ENCODE measurements at places on chromosomes 1 and 21. TPM values are rescaled to one million over a fixed set of nuclear protein-coding genes. Genes with fewer than 3 reads are reported as not detected.
A peak's percentile ranks its signal among the peaks of the same experiment; 100 is the strongest.

DNA sequence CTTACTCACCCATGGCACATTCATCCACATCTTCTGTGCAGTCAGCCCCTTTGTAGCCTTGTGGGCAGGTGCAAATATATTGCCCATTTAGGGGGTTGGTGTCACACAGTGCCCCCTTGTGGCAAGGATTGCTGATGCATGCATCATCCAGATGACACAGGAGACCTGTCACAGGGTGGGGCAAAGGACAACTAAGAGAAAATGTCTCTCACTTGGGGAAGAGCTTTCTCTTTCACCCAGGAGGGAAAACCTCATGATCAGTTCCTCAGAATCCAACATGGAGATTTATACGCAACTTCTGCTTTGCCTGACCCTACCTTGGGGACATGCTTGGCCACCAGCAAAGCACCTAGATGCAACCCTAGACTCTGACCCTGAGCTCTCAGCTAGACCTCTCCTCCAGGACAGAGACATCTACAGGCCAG is 71.8 kb upstream of the ADAM30 start:
- DNase-seq: no peak

The HOOK1 gene
- polyA plus RNA-seq: 30.6 TPM

GRCh38 chr1:246699095-246699735 is 25.0 kb upstream of the SCCPDH start:
- DNase-seq: peak; percentile 74

The DNAJC6 gene
- 4.1 TPM for polyA plus RNA-seq

DNA sequence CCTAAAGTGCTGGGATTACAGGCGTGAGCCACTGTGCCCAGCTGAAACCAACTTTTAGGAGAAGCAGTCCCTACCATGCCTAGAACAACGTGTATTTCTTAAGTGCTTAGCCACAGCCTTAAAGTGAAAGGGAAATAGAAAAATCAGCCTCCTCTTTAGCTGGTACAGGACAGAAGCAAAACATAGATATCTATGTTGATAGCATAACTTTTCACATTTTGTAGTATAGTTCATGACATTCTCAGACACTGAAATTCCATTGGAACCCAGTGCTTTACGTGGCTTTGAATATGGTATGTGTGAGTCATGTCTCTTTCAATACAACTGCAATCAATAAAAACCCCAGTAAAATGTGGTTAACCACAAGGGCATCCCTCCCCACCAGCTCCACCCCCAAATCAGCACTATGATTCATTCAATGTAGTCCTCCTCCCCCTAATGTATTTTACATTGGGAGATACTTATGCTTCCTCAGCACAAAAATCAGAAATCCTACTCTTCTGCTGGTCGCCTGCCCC is 32.1 kb downstream of the TGFB2 start:
- no peak for DNase-seq

The ABCG1 gene
- 6.7 TPM for polyA plus RNA-seq

- no peak for DNase-seq
These were observed 129.9 kb downstream of the ZNF281 start for GRCh38 chr1:200279810-200280411.

- DNase-seq: no peak
These were observed 68.8 kb upstream of the BMP8A start for GRCh38 chr1:39422614-39423013.

DNA sequence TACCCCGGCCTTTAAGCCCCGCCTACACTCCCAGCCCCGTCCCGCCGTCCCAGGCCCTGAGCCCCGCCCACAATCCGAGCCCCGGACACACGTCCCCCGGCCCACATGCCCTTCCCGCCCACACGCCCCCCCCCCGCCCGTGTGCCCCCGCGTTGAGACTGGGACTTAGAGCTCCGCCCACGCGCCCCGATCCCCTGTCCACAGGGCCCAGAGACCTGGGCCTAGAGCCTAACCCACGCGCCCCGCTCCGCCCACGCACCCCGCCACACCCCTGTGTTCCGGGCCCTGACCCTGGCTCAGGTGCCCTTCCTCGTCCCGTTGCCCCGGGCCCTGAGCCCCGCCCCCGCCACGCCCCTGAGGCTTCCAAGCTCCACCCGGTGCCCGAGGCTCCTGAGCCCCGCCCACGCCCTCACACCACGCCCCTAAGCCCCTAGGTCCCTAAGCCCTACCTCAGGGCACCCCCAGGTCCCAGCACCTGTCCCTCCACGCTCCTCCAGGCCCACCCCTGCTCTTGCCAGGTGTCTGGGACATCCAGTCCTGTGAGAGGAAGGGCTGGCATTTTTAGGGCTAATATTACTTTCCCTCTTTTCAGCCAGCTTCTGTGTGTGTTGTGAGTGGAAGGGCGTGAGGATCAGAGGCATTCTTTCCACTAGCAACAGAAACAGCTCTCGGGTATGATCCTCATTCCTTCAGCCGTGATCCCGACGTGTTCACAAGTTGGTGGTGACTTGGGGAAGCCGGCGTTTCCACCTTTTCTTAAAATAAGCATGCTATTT is 552 bp upstream of the GPR157 start:
- peak; percentile 76 for DNase-seq

- DNase-seq: no peak
These were observed 116.2 kb downstream of the HMCN1 start for GRCh38 chr1:185850366-185850765.

The FAM151A gene
- polyA plus RNA-seq: 0.46 TPM

- DNase-seq: no peak
These were observed 1.7 kb downstream of the CC2D1B start for GRCh38 chr1:52364235-52364839.

DNA sequence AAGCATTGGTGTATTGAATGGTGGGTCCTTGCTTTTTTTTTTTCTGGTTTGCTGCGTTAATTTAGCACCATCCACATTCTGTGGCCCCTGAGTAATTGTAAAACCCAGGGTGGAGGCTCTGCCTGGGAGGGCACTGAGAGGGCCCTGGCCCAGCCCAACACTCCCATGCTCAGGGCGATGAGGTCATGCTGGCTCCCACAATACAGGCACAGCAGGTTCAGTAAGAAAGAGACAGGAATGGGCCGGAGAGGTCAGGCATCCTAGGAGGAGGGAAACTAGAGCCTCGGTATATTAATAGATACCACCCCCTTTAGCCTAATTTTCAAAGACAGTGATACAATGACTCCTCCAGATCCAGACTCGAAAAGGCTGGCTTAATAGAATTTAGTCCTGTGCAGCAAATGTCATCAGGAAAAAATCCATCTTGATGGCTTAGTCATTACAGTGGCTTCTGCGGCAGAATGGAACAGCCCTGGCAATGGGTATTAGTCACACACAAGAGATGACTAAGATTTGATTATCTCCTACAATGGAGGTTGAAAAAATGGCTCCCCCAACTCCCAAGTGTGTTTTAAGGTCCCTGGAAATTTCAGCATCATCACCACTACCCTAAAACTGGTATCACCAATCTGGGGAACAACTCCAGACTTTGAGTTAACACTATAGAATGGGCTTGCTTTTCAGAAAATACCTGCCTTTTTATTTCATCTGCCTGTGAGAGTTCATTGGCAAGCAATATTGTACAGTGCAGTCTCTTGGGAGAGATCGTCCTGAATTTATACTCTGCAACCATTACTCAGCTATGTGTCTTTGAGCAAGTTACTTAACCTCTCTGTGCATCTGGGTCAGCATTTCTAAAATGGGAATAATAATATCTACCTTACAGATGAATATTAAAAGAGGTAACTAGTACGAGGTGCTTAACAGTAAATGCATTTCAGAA is 43.9 kb upstream of the LYST start:
- no peak for DNase-seq

DNA sequence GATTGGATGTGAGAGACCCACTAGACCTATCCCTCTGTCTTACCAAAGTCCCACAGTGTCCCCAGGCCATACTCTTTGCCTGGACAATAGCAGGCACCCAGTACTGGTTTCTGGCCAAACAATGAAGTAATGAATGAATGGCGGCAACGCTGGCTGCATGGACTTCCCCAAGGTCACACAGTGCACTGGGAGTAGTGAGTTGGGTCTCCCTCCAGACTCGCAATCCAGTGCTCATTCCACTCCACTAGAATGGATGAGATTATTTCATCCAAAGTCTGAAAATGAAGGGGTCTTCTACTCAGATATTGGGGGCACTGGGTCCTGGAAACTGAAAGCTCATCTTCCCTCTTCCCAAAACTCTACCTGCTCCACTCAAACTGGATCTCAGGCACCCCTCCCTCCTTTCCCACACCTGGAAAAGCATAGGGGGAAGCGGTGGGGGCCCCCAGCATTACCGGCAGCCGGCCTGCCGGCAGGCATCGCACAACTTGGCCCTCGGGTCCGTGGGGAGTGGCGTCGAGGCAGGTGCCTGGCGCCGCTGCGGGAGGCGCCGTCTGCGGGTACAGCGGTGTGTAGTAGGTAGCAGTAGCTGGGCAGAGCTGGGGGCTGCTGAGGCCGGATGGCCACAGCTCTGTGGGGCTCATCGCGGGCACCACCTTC is 816 bp downstream of the E2F2 start:
- DNase-seq: no peak
